ENCODE measurements at places on chromosomes 11 and 22.

DNA sequence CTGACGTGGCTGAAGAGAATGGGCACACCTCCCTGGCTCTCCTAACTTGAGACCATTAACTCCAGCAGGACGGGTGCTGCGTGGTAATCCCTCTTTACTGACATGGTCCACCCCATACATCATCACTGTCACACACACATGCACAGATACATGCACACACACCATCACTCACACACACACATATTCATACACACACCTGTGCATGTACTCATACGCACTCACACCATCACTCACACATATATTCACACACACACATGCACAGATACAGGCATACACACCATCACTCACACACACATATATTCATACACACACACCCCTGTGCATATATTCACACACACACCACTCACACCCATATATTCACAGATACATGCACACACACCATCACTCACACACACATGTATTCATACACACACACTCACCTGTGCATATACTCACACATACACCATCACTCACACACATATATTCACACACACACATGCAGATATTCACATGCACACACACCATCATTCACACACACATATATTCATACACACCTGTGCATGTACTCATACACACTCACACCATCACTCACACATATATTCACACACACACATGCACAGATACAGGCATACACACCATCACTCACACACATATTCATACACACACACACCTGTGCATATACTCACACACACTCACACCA is 74.8 kb downstream of the EFCAB6 start:
- no peak for DNase-seq

DNA sequence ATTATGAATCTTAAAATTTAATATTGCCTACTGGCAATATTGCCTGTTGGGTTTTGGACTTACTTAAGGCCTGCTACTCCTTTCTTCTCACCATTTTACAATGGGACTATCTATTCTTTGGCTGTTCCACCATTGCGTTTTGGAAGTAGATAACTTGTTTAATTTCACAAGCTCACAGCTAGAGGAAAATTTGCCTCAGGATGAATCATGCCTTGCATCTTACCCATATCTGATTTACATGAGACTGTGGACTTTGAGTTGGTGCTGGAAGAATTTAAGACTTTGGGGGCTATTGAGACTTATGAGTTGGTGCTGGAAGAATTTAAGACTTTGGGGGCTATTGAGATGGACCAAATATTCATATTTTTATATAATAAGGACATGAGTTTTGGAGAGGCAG is 662.6 kb downstream of the METTL15 start:
- DNase-seq: no peak

DNA sequence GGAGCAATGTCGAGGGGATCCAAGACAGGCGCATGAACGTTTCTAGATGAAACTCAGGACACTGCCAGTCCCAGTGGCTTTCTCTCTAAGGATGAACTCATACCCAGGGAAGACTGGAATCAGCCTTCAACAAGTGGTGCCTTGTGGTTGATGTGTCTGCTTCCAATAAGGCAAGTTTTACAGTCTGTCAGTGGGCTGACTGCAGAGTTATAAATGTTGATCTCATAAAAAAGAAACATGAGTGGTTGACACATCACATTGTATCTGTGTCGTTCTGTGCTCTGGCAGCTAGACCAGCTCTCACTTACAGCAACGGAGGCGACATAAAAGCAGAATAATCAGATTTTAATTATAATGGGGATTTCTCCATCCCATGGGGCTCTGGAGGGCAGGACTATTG is 96.7 kb downstream of the SNX19 start:
- no peak for DNase-seq

- DNase-seq: peak; percentile 82
These were observed 492 bp downstream of the JHY start for GRCh38 chr11:122882857-122883645.

DNA sequence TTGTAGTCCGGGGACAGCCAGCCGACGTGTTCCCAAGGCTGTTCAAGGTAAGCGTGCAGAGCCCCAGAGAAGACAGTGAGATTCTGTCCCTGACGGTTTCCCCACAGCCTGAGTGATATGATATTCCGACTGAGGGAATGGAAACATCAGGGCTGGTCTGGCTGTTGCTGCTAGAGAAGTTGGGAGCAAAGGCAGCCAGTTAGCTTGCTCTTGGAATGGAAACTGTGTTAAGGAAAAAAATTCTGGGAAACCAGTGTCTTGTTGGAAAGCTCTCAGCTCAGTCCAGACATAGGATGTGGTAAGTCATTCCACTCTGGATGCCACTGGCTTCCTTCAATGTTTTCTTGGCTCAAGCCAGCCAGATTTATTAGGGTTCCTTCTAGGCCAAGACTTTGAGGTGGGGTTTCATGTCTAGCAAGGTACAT is 8.8 kb downstream of the CRY2 start:
- no peak for DNase-seq

DNA sequence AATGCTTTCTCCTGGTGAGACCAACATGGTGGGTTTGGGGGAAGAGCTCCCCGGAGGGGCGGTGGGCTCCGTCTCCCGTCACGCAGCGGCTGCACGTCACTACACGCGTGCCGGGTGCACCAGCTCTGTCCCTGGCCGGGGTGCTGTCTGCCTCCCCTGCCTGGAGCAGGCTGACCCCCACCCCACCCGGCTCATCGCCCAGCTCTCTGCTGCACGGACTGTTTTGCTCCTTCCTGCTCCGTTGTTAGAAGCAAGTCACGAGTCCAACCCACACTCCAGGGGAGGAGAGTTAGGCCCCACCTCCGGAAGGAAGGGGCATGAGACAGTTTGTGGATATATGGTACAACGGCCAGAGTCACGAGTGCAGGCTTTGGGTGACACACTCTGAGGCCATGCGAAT is 364.9 kb downstream of the BRD1 start:
- DNase-seq: no peak

GRCh38 chr11:69396948-69397307 is 84.5 kb upstream of the LINC01488 start:
- DNase-seq: no peak

- no peak for DNase-seq
These were observed 562.3 kb downstream of the NTM start for GRCh38 chr11:131932584-131933325.

GRCh38 chr22:41382098-41382578 is 396 bp downstream of the TEF start:
- no peak for DNase-seq

DNA sequence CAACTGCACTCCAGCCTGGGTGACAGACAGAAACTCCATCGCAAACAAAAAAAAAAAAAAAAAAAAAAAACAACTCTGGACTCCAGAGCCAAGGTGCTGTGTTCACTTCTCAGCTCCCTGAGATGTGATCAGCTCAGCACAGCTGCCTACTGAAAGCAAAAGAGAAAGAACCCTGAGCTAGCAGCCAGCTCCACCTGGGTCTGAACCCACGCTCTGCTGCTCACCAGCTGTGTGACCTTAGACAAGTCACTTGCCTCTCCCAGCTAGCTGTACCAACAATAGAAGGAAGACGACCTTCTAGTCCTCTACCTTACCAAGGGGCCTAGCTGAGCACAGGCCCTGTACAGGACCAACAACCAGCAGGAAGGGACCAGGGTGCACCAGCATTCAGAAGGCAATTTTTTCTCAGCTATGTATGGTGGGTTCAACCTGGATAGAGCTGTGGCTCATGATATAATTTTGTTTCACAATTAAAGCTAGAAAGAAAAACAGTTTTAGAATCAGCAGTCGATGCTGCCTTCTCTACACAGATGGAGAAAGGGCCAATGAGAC is 3.8 kb downstream of the DGCR2 start:
- no peak for DNase-seq

GRCh38 chr11:61679296-61679695 is 895 bp upstream of the DAGLA start:
- DNase-seq: no peak

DNA sequence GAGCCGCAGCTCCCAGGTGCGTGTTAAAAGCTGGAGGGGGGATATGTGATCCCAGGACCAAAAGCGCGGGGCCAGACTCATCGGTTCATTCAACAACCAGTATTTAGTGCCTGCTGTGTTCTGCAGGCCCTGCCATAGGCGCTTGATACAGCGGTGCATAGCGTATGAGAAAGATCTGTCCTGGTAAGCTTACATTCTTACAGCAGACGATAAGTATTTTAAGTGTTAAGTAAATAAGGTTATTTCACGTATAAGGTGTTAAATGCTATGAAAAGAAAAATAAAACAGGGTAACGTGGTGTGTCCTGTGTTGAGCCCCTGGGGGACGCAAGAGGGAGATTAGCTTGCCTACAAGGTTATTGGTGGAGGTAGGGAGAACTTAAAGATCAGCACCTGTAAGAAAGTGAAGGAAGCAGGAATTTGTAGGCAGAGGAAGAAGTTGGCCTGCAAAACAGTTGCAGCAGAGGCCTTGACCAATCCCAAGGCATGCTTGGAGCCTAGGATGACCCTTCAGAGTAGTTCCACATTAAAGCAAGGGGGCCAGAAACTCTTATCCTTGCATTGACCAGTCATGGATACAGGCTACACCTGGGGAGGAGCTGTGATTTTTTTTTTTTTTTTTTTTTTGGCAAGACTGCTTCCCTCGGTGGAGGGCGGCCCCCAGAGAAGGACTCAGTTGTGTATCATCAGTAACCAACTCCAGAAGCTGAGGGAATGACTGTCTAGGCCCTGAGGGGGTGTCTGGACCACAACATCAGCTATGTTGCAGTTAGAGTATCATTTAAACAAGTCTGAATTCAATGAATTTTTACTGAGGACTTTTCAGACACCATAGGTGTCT is 487 bp upstream of the LIPT2 start:
- peak; percentile 55 for DNase-seq

GRCh38 chr11:7004482-7004881 is 15.7 kb downstream of the ZNF214 start:
- no peak for DNase-seq

- DNase-seq: peak; percentile 17
These were observed 47.3 kb downstream of the TENM4 start for GRCh38 chr11:79393362-79394043.

DNA sequence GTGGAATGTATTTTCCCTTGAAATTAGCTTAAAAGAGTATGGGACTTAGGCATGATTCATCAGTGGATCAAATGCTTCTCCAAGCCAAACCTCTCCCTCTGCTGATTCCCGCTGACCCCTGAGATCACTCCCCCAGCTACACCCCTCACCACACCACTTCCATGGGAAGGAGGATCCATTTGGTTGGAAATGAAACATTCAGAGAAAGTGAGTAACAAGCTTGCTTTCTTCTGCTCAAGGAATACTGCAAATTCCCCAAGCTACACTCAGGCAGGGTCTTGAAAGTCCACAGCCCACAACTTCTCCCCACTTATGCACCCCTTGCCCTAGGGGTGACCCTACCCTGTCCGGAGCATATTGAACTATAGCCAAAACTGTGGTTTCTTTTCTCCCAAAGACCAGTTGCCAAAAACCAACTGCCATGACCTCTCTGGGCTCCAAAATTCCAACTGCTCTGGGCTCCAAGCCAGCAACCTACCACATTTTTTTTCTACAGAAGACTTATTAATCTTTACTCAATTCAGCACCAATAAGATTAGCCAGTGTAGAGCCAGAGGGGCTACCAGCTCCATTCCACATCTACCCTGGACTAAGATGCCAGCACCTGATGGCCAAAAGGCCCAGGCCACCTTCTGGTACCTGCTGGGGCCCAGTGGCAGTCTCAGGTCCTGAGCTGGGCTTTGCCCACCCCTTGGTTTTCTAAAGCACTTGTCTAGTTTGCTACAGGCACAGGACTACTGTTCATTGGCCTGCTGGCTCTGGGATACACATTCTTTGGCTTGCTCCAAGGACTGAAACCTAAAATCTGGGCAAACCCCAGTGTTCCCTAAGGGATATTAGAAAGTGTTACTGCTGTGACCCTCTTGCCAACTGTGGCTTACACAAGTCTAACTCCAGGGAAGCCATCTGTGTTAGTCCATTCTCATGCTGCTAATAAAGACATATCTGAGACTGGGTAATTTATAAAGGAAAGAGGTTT is 101.1 kb downstream of the MICAL3 start:
- peak; percentile 88 for DNase-seq

DNA sequence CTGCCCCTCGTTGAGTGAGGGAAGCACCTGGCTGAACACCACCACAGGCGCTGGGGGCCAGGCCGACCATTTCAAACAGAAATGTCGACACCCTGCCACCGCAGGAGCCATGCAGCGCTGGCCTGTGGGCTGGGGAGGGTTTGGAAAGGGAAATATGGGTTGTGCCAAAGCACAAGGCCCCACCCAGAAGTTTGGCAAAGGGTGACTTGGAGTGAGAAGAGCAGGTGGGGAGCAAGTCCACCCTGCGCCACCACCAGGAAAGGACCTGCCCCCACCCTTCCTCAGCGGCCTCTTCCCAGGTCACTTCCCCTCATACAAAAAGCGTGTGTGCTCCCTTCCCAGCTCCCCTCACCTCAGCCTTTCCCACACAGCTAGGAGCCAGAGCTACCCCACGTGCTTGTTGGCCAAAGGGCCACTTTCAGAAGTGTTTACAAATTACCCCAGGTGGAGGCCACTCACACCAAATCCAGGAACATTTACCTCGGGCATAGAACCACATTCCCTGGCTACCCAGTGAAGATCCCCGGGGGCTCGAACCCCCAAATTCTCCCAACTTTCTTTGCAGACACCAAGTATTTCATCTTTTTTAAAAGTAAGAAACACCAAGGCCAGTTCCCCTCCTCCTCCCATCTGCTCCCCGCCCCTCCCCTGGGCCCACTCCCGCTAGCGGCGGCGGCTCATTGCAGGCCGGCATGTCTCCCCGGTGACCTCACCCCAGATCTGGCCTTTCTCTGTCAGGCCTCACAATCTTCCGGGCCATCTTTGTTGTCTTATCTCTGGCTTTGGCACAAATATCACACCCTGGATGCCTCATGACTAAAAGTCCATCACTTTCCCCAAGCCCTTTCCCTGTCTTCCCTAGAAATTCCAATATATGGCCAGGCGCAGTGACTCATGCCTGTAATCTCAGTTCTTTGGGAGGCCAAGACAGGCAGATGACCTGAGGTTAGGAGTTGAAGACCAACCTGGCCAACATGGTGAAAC is 20.5 kb upstream of the SCGB1A1 start:
- peak; percentile 39 for DNase-seq

DNA sequence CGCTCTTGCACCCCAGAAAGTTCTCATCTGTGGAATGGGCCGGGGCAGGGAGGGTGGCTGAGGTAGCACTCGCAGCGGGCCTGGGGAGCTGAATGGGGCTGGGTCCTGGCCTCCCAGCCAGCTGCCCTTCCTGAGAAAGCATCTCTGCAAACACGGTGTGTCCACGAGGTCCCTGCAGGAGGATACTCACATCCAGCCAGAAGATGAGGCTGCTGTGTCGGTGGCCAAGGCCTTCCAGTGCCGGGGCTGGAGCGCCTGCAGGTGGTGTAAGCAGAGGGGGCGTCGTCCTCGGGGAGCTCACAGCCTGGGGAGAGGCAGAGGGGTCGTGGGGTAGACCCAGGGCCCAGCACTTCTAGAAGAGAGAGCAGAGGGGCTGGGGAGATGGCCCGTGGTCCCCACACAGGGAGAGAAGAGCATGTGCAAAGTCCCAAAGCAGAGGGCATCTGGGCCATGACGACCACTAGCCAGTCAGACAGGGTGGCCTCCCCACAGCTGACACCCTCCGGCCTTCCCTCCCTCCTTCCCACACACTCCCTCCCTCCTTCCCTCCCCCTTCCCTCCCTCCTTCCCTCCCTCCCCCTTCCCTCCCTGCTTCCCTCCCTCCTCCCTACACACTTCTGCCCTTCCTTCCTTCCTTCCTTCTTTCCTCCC is 97.9 kb downstream of the WNT7B start:
- no peak for DNase-seq

GRCh38 chr11:66875378-66875777 is 18.5 kb downstream of the LRFN4 start:
- DNase-seq: no peak

- no peak for DNase-seq
These were observed 13.6 kb downstream of the DGCR8 start for GRCh38 chr22:20093418-20094196.

GRCh38 chr11:69111624-69112542 is 43.9 kb upstream of the SMIM38 start:
- no peak for DNase-seq
